ENCODE measurements at places on chromosomes 5 and 9.

DNA sequence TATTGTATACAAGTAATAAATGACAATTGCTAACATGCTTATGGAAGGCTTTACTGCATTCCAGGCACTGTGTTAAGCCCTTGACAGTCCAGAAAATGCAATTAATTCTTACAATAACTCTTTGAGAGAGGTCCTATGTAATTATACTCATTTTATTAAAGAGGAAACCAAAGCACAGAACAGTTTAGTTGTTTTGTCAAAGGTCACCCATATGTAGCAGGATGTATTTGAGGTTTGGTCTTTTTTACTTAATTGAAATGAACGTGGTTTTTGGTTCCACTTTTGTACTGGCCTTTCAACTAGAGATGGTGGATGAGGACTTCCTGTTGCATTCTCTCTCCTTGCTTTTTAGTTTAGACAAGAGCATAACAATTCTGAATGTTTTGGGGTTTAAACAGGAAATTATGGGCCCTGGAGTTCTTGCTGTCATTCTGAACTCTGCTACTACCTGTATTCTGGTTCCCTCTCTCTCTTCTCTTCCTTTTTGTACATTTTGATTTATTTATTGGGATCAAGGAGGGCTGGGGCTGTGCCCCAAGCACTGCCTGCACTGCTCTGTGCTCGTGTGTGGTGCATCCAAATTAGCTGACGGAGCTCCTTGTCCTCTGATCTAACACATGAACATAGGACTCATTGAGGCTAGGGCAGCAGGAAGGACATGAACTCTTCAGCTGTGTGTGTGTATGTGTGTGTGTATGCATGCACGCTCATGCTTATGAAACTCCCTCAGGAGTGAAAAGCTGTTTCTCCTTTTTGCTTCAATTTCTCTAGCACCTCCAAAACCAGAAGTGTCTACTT lies 47.4 kb downstream of the SLC28A3 start:
- DNase-seq, result no peak

- DNase-seq, result no peak
These were observed 357.4 kb downstream of the PSAT1 start for GRCh38 chr9:78654324-78654723.

DNA sequence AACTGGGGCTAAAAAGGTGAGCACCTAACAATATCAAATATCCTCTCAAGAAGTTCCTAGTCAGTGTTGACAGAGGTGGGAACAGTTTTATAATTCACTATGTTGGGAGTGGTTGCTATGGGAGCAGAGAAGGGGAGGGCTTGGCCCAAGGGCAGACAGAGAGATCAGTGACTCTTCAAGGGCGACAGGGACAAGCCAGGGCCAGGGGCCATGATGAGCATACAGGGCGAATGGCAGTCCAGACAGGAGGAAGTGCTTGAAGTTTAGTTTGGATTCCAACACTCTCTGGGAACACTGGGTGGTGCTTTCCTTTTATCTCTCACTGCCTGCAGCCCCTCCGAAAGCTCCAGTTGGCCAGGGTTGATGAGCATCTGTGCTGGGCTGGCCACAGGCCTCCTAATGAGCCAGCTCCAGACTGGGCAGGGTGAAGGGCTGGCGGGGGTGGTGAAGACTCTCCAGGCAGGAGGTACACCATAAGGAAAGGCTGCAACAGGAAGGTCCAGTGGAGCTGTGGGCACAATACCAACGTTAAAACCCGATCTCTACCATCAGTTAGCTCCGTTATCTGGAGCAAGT lies 111.3 kb downstream of the TMEM174 start:
- no peak for DNase-seq

- DNase-seq, result no peak
These were observed 50.5 kb upstream of the TNFSF15 start for GRCh38 chr9:114856215-114856941.

GRCh38 chr9:134161647-134162046 lies 2.7 kb downstream of the RNU6ATAC start:
- DNase-seq, result no peak

DNA sequence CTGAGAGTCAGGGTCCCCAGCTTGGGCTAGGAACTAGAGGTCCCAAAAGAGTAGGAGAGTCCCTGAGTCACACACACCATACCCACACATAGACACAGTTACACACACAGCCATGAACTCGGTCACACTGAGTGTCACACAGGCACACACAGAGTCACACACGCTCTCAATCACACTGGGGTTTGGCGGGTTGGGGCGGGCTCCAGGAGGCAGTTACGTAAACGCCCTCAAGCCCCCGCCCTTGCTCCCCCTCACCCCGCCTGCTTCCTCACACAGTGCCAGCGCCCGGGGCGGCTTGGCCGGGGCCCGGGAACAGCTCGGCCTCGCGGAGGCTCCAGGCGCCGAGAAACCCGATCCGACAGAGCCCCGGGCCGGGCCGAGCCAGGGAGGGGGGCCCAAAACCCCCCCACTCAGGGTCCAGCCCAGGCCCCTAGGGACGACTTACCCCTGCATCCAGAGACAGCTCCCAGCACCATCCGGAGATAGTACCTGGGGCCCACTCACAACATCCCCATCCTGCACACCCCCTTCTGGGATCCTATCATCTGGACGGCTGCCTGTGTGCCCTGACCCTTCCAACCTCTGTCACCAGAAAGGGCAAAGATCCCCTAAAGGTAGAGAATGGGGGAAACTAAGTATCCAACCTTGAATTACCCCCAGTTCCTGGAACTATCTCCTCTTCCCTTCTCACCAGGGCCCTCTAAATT lies 3.5 kb upstream of the CNTFR start:
- DNase-seq, result no peak

DNA sequence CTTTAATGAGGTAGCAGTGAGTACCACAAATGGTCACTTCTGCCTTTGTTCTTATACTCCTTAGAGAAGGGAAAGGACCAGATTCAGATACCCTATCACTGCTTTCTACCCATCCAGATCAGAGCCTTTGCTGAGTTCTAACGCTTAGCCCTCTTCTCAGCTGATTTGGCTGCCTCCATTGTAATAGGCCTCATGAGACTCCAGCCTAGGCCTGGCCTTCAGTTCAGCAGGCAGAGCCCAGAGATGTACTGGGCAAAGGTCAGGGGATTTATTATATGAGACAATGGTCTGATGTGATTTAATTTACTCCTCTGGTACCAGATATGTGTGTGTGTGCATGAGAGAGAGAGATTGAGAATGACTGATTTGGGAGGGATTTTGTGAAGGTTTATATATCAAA lies 124.7 kb downstream of the GHR start:
- DNase-seq, result no peak

DNA sequence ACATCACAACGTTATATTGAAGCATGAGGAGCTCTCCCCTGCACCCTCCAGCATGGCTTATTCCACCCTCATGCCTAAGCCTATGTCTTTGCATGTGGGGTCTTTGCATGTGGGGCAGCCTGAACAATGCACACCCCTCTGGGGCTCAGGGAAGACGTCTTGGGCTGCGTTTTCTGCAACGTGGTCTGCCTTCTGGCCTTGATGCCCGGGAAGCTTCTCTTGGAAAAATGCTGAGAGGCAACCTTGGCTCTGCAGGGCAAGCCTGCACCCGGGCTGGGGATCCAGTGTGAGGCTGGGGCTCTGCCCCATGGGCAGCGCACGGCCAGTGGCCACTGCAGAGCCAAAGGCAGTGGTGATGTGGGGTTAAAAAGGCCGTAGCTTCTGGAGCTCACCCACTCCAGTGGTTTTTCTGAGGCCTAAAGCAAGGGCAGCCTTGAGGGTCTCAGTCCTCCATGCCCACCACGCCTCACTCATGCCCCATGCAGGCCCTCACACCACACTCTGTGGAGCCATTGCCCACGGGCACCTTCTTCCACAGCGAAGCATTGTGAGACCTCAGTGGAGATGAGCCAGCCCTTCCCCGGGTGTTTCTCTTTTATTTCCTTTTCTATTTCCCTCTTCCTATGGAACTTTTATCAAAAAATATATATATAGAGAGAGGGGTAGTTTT lies 112.2 kb downstream of the MRPL36 start:
- no peak for DNase-seq

- no peak for DNase-seq
These were observed 292.3 kb downstream of the SLF1 start for GRCh38 chr5:94910721-94911120.

GRCh38 chr9:92600462-92601261 lies 64.9 kb upstream of the ECM2 start:
- DNase-seq, result no peak

DNA sequence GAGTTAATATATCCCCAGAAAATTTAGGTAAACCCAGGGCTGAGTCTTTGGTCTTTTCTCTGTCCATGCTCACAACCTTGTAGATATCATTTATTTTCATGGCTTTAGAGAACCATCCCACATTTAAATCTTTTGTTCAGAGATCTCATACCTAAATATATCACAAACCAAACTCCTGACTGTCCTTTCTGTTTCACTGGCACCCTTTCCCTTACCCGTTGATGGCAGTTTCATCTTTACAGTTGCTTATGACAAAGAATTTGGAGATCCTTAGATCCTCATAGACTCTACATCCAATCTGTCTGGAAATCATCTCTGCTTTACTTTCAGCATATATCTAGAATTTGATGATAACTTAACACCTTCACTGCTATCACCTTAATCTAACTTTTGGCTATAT lies 19.2 kb downstream of the RNF180 start:
- no peak for DNase-seq

DNA sequence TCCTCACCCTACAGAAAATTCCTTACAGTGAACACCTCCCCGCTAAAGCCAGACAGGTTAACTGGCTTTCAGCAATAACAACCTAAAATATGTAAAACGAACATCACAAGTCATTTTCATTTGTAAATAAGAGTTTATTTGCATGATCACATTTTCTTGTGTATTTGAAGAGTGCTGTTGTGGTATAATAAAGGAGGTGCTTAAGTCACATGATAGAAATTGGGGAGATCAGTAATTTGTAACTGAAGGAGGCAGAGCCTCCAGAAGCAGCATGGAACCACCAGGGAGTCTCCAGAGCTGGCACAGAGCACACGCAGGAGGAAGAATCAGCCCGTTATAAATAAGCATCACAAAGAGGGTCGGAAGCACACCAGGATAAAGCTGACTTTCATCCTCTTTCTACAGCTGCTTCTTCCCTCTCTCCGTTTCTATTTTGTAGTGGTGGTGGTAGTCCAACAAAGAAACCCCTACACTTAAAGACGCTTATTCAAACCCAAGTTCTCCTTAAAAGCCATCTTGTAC lies 210.6 kb downstream of the MAPKAP1 start:
- no peak for DNase-seq

- DNase-seq, result no peak
These were observed 89.1 kb downstream of the ACTL7B start for GRCh38 chr9:108766626-108767161.

- no peak for DNase-seq
These were observed 93.4 kb downstream of the RXRA start for GRCh38 chr9:134419684-134420076.

DNA sequence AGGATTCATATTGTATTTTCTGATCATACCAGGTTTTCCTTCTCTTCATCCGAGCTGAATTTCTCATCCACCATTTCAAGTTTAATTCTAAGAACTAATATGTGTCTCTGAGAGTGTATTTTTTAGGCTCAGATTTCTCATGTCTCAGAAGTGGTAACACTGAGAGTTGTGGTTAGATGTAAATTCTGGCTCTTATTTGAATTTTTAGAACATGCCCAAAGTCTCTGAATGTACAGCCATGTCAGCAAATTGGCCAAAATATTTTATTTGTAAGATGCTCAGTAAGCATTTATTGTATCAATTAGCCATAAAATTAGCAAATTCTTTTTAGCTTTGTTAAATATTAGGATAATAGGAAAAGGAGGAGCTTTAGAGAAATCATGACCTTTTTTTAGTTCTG lies 16.6 kb downstream of the SV2C start:
- DNase-seq, result no peak

- DNase-seq, result no peak
These were observed 9.0 kb downstream of the CCDC69 start for GRCh38 chr5:151214614-151215545.

- no peak for DNase-seq
These were observed 1.5 kb upstream of the KCNN2 start for GRCh38 chr5:114360357-114360756.

DNA sequence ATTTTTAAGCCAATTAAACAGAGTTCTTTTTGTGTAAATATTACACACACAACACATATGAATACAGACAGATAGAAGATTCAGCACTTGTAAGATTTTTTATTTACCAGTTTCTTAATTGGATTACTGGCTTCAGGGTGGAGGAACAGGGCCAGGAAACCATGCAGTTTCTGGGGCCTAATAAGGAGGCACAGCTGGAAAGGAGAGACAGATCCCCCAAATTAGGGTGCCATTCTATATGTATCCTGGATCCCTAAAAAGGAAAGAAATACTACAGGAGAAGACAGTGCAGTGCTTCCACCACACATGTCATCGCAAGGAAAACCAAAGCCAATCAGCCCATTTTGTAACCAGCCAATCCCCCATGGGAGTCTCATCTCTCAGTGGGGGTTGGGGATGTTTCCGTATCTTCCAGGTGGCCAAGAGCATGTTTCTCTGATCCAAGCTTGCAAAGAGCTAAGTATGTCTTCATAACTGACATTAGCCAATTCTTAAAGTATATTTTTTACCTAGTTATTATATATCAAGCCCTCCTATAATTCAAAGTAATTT lies 15.8 kb upstream of the ABO start:
- no peak for DNase-seq

DNA sequence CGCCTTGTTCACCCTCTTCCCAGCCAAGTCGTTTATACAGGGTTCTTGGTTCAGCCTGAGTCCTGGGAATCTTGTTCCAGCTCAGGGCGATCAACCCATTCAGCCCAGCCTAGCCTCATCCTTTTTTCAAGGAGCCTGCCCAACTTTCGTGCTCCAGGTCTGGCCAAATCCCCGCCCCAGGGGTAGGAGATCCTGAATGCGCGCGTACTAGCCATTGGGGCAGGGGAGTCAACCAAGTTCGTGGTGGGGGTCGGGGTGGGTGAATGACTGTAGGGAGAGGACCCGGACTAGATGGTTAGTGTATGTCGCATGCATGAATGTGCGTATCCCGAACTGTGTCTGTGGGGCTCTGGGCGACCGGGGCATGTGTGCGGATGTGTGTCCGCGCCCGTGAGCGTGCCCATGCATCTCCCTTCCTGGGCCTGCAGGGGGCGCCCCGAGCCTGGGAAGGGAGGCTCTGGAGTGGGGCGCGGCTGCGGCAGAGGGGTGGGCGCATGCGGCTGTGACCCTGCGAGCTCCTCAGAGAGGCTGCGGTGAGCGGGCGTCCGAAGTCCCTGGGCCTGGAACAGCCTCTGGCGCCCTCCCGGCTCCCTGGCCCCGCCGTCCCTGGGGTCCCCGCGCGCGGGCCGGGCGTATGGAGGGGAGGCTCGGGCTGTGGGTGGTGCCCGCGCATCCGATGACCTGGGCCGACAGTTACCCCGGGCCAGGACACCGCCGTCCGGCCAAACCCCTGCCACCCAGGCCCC lies 8.7 kb downstream of the CCL21 start:
- peak; percentile 59 for DNase-seq

GRCh38 chr9:136079916-136080246 lies 15.2 kb downstream of the NACC2 start:
- no peak for DNase-seq

GRCh38 chr9:92010705-92011536 lies 60.9 kb upstream of the ROR2 start:
- no peak for DNase-seq

DNA sequence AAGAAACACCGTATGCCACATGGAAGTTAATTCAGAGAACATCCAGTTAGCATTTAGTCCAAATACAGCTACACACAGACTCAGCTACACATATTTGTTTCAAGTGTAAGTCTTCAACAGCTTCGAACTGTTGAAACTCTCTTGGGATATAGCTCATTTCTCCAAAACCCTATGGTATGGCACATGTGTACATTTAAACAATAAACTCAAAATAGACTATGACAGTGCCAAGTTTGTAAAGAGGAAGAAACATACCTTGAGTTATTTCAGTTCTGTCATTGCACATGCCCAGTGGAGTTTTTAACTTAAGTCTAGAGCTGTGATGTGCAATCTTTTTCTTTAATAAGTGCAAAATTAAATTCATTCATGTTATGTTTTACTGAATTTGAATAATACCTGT lies 155.1 kb upstream of the RAI14 start:
- DNase-seq, result no peak
